ENCODE measurements at places on chromosomes 16 and 17.

DNA sequence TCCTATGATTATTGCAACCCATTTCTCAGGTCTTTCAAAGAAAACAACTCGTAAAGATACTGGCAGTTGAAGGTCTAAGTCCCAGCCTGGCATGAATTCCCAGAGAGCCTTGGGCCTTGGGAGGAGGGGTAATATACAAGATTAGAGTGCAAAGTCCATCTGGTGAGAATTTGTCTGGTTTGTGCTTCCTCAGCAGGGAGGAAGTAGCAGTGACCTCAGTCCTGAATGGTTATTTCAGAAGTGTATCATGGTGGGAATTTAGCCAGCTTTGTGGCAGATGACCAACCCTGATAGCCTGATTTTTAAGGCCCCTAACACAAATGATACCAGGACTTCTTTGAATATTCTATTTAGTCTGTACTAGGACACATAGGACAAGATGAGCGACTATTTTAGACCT is 151.2 kb upstream of the TBX2 start:
- DNase-seq, result no peak

- DNase-seq, result no peak
Observed at GRCh38 chr17:65557349-65558310, 3.8 kb downstream of the AXIN2 start.

DNA sequence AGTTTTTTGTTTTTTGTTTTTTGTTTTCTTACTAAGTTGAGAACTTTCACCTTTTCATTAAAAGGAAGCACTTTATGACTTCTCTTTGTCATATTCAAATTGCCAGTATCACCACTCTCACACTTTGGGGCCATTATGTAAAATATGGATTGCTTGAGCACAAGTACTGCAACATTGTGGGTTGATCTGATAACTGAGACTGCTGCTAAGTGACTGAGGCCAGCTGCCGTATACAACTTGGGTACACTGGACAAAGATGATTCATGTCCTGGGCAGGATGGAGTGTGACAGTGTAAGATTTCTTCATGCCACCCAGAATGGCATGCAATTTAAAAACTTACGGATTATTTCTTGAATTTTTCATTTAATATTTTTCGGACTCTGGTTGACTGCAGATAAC is 7.8 kb downstream of the TTC19 start:
- no peak for DNase-seq

GRCh38 chr16:29700253-29700987 is 21.4 kb downstream of the QPRT start:
- DNase-seq, result peak; percentile 85

DNA sequence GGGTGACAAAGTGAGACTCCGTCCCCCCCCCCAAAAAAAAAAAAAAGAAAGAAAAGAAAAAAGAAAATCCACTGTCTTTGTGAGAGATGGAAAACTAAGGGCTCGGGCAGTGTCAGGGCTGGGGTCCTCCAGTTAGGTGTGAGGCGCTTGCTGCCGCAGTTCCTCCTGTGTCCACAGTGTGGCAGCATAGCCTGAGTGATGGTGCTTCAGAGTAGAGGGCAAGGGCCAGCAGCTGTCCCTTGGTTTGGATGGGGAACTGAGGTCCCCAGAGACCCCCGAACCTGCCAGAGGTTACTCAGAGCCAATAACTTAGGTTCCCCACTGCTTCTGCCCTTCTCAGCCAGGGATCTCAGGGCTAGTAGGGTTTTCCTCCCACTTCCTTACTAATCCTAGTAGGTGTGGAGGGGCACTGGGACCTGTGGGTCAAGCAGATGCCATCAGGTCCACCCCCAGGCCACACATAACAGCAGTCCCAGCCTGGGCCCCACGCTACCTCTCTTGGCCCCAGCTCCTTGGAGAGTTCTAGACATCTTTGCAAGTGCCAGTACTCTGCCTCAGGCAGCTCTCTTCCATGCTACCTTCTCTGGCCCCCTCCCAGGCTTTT is 7.9 kb upstream of the LLGL1 start:
- DNase-seq, result peak; percentile 61

DNA sequence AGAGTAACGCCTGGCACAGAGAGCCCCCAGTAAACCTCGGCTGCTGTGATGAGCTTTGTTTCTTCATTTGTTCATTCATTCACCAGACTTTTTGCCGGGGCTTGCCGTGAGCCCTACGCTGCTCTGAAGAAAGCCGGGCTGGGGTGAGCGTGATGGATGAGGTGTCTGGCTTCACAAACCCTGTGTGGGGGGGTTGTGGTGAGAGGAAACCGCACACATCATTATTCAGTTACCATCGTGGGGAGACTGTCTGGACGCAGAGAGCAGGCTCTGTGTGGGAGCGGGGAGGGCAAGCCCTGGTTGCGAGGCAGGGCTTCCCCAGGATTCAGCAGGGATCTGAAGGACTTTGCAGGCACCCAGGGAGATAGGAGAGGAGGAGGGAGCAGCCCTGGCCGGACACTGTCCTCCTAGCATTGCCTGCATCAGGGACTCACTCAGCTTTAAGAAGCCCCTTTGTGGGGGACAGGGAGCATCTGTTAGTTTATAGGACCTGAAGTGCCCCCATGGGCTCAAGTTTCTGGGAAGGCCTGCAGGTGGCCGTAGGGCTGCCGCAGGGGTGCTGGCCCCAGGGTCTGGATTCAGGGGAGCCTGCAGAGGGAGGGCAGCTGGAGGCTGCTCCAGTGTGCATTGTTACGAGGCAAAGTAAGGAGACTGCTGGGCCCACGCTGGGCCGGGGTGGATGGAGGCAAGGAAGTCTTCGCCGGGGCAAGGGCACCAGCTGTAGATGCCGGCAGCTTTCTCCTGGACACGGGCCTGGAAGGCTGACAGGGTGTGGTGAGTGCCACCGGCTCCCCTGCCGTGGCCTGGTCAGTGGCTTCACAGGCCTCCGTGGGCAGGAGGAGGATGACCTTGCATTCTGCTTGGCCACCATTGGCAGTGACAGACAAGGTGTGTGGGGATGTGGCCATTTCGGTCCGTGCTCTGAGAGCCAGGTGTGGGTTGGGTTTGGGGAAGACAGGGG is 334.5 kb downstream of the SEC14L1 start:
- DNase-seq, result no peak

- peak; percentile 17 for DNase-seq
Observed at GRCh38 chr16:17476414-17477259, 5.9 kb upstream of the XYLT1 start.

- no peak for DNase-seq
Observed at GRCh38 chr16:12652924-12653323, 150.8 kb downstream of the CPPED1 start.

- DNase-seq, result no peak
Observed at GRCh38 chr16:58440131-58440530, 47.9 kb downstream of the GINS3 start.

DNA sequence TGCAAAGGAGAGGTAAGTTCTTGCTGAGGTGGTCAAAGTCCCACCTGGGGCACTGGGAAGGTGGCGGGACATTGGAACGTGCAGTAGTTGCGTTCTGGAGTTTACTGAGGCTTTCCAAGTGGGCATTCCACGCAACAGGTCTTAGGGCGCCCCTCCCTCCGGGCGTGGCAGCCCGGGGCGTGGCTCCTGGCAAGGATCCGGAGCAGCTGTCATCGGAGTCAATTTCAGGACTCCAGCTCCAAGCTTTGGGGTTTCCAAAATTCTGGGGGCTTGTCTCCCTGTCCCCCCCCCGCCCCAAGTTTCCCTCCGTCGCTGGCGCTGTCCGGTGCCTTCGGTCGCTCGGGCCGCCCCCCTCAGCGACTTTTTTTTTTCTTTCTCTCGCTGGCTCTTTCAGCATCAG is 43.1 kb upstream of the AMZ2 start:
- DNase-seq, result no peak

DNA sequence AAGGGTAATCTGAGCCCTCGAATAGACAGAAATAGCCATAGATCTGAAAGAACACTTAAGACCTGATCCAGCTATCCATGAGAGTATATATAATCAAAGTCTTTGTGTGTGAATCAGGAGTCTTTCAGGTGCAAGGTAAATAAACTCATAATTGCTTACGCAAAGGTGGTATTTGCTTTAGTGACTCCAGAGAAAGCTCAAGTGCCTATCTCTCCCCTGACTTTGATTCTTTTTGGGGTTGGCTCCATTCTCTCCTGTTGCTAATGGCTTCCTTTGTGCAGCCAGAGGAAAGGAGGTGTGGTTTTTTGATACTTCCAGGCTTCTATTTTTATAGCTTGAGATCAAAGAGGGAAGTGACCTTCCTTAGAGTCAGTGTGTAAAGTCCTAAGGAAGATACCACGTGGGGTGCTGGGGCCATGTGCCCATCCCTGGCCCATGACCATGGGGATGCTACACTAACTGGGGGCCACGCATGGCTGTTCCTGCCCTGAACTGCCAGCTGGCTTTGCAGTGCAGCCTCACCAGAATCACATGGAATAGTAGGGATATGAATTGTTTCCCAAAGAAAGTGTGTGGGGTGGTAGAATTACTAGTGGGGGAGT is 45.8 kb downstream of the TENT4B start:
- no peak for DNase-seq

- no peak for DNase-seq
Observed at GRCh38 chr16:89024546-89025060, 47.6 kb upstream of the CBFA2T3 start.

- DNase-seq, result no peak
Observed at GRCh38 chr16:30740364-30741251, 7.6 kb upstream of the PHKG2 start.

DNA sequence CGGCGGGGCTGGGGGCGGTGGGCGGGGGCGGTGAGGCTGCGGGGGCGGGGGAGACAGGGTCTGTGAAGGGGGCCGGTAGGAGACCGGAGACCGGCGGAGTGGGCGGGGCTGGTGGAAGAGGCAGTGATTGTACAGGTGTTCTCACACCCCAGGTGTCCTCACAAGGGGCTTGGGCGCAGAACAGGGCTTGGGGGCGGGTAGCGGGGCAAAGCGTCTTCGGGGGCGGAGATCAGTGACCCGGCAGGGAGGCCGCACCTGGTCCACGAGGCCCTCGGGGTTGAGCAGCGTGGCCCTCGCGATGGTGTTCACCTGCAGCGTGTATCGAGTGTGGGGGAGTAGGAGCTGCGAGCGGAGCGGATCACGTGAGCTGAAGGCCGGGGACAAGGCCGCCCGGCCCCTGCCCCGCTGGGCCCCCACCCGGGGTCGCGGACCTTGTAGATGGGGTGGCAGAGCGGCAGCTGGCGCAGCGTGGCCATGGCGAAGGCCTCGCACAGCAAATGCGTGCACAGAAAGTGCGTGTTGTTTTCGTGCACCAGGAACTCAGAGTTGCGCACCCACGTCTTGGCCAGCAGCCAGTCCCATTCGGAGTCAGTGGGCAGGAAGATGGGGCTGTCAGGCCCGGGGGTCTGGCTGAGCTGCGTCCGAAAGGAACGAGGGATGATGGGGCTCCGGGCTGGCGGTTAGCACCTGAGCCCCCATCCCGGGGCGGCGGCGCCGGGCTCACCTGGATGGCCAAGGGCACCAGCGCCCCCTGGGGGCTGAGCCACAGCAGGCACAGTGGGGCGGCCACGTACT is 8.5 kb downstream of the ALOXE3 start:
- DNase-seq, result peak; percentile 13

- no peak for DNase-seq
Observed at GRCh38 chr17:39118674-39119419, 32.6 kb downstream of the PLXDC1 start.

DNA sequence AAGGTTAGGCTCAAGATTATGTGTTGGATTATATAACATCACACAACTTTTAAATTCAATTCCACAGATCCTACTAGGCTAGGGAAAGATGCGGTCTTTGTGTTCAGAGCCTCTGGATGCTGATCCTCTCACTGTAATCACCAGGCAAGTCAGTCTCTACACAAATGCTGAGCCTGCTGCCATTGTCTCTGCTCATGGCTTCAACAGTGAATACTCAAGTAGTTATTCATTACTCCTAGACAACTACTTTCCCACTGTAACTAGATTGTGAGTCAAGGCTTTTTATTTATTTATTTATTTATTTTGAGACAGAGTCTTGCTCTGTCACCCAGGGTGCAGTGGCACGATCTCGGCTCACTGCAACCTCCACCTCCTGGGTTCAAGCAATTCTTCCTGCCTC is 15.8 kb upstream of the NDUFAB1 start:
- DNase-seq, result no peak

DNA sequence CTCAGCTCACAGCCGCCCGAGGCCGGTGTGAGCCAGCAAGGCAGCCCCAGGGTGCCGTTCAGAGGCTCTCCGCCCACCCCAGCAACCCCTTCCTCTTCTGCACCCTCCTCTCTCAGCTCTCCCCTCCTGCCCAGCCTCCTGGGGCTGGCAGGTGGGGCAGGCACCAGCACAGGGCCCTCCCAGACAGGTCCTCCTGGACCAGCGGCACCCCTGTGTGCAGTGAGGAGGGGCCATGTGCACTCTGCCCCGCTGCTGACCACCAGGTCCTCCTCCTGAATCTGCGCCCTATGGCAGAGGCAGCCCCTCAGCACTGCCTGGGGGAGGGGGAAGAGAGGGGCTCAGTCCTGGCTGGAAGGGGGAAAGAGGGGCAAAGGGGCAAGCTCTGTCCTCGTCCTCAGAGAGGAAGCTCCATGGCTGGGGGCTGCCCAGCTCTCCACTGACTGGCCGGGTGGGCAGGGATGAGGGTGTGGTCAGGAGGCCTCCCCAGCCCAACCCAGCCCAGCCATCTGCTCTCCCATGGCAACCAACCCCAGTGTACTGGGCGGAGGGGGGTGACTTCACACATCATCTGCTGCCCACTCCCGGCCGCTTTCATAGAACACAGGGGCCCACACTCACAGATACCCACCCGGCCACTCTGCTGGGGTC is 5.4 kb upstream of the BCAR1 start:
- no peak for DNase-seq

DNA sequence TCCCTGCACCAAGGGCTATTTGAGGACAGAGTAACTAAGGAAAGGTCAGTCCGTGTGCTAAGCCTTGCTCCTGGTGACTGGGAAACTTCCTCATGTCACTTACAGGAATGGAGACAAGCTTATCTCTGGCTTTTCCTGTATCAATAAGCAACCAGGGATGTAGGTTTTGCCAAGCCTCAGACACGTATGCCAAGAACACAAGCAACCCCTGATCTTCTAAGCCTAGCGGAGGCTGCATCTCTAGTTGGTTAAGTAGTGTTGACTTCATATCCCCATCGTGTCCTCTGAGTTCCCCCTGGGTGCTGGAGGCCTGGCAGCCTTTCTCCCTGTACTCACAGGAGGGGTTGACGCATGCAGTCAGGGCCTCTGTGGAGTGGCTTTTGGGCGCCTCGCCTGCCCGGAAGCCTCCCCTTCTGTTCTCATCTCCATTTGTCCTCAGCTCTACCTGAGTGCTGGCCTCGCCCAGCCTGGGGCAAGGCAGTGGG is 1.4 kb upstream of the C1QTNF1 start:
- no peak for DNase-seq

- DNase-seq, result no peak
Observed at GRCh38 chr16:66399031-66399430, 28.1 kb upstream of the BEAN1 start.

- no peak for DNase-seq
Observed at GRCh38 chr17:53166731-53167130, 656.0 kb upstream of the KIF2B start.

DNA sequence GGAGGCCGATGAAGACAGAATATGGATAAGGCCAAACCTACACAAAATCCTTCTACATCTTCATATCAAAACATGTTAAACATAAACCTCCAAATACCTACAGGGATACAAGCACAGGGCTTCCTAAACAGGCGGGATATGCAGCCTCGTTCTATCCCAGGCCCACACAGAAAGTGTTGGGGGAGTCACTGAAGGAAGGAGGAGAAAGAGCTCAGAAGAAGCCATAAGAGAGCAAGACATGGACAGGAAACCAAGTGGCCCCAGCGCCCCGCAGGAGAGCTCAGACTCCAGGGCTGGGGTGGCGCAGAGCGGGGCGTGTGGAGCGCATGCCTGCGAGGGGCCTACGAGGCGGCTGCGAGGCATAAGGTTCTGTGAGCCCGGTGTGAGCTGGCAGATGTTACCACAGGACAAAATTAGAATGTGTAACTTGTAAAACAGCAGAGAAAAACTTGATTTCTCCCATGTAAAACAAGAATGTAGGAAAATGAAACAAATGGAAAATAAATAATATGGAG is 11.0 kb upstream of the FASN start:
- DNase-seq, result no peak
